ENCODE measurements at places on chromosomes 3 and 15.

- DNase-seq: no peak
Observed at GRCh38 chr3:50478051-50478450, 25.4 kb downstream of the CACNA2D2 start.

GRCh38 chr3:168884353-168884903 is 779.1 kb downstream of the MECOM start:
- DNase-seq: no peak

DNA sequence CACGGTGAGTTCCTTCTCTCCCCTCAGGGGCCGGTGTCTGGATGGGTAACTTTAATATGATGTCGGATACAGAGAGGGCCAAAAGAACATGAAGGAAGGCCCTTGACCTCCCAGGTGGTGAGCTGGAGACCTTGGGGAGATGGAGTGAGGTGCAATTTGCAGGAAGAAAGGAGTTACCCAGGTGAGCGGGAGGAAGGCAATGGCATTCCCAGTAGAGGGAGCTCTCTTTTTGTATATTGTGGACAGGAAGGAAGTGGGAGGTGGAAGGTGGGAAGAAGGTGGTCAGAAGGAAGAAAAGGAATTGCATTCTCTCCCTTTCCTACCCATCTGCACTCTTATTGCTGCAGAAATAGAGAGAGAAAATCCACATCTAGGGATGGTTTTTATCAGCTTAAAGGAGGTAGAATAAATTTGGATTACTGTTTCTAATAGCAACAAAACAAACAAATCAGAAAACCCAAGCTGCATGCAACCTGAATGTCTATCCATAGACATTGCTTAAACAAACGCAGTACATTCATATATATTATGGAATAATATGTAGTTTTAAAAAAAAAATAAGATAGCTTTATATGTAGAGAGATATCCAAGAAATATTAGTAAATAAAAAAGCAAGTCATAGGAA is 169.0 kb upstream of the TSC22D2 start:
- DNase-seq: no peak

DNA sequence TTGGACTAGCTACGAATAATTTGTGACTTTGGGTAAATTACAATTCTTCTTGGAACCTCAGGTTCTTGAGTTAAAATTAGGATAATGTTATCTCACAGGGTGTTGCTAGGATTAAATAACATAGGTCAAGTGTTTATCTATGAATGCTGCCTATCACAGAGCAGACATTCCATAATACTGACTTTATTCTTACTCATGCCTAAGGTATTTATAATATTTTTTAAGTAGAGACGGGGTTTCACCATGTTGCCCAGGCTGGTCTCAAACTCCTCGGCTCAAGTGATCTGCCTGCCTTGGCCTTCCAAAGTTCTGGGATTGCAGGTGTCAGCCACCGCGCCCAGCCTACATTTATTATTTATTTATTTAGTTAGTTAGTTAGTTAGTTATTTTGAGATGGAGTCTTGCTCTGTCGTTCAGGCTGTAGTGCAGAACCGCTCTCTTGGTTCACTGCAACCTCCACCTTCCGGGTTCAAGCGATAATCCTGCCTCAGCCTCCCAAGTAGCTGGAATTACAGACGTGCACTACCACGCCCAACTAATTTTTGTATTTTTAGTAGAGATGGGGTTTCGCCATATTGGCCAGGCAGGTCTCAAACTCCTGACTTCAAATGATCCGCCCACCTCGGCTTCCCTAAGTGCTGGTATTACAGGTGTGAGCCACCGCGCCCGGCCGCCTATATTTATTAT is 741 bp upstream of the ZNF106 start:
- no peak for DNase-seq

Measured in activated effector memory CD4-positive, alpha-beta T cell treated with anti-CD3 and anti-CD28 coated beads, Interleukin-2, amount 50 U/mL, for 16 hours (primary cell).